GM18507 (cell line): ENCODE measurements at places on chromosomes 2 and 18.
A peak's percentile ranks its signal among the peaks of the same experiment; 100 is the strongest.

GRCh38 chr2:207226243-207226642, 60.5 kb upstream of the KLF7 start:
- no peak for DNase-seq

DNA sequence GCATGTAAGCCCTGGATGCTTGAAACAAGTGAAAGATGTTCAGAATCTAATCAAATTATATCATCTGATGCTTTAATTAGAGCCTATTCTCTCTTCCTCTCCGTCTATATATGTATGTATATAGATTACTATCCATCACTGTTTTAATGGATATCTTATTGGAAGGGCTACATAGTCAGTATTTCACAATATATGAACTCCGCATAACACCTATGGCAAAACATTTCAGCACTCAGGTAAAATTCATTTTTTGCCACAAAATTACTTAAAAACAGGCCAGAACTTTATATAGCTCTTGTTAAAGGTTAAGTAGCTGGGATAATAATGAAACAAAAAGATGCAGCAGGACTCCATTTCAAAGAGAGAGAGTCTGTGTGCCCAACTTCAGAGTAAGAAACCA, 1.2 kb downstream of the PJVK start:
- DNase-seq, result no peak

DNA sequence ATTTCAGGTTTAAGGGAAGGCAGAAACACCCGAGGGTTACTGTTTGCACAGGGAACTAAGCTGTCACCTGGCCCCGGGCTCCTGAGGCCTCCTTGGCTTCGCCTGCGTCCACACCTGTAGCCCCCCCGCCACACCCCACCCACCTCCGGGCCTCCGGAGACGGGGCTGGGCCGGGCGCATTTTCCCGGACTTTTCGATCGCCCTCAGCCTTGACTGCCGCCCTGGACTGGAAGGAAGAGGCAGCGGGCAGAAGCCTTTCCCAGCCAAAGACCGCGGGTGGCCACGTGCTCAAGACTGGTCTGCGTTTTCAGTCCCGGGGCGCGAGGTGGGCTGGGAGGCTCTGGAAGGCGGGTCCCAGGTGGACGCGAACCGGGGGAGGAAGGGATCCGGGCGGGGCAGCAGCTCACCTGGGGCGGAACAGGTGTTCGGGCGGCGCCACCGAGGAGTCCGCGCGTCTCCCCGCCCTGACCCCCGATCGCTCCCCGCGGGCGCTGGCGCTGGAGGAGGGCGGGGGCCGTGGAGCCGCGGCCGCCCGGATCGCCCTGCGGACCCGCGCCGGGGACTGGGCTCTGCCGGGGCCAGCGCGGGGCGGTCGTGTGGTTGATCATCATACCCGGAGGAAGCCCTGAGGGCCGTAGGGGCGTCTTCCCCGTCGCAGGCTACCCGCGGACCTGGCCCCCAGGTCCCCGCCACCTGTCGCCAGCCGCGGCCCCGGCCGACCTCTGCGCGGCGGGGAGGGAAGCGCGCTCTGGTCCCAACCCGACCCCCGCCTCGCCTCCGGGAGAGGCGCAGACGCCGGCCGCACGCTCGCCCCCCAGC, 3.2 kb downstream of the ID2 start:
- no peak for DNase-seq

- DNase-seq, result no peak
Measured at GRCh38 chr18:58605027-58606020, 23.6 kb downstream of the ALPK2 start.

- DNase-seq, result no peak
Measured at GRCh38 chr2:227477291-227477690, 5.3 kb downstream of the AGFG1 start.

DNA sequence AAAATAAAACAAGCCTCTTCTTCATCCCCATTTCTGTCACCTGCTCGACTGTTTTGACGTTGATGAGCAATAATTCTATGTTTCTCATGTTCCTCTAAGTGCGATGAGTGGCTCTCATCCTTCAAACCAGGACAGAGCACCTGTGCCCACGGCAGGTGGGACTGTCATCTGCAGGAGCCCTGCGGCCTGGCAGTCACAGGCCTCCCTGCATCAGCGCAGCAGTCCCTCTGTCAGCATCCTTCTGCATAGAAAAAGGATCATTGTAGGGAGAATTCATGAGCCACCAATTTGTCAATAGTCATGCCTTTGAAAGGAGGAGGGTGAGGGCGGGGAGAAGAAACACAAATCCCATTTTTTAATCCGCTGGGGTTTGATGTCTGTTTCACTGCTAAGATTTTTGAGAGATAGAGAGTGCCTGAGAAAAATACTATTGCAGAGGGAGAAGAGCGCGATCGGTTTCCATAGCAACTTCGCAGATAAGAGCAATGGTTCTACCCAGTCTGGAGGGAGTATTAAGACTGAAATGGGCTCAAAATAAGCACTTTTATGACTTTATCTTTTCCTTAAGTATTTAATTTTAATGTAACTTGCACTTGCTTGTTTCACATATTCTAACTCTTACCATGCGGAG, 234.3 kb upstream of the NCKAP5 start:
- no peak for DNase-seq

DNA sequence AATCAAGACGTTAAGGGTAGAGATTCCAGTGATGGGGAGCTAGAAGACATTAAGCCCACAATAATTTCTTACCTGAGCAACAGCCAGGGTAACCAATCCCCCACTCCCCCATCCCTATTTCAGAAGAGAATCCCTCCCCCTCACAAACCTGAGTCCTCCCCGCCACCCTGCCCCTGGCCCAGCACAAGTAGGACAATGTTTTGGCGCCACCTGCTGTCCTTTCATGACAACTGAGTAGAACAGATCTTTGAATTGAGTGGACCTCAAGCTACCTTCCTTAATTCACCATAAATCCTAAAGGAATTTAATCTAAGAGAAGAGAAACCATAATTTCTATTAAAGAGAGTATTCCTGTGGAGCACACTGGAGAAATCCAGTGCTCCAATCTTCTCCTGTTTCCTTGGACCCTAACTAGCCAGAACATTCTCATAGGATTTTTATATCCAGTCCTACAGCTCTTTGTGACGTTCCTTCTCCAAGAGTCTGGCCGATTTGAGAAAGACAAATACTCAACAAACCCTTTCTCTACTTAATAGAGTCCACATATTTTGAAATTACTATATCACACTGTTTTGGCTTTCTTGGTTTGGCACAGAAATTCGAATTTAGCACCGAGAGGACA, 41.1 kb downstream of the NHEJ1 start:
- peak; percentile 23 for DNase-seq

- no peak for DNase-seq
Measured at GRCh38 chr2:237581326-237581725, 9.2 kb downstream of the RAB17 start.

DNA sequence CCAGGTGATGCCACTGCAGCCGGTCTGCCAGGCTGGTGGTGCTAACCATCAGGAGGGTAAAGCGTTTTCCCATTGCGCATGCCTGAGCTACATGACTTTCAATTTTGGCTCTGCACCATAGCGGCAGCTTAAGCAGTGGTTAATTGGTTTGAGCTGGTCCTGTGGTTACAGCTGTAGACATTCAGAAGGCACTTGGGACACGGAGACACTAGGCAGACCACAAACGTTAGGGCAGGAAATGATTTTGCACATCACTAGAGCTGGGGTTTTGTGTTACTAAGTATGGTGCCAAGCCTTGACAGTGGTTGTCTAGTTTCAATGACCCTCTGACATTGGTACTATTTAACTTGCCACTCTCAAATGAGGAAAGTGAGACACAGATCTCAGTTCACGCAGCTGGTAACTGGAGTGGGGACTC, 28.9 kb upstream of the CNOT11 start:
- peak; percentile 60 for DNase-seq

- no peak for DNase-seq
Measured at GRCh38 chr2:157283468-157283867, 26.0 kb downstream of the GALNT5 start.

DNA sequence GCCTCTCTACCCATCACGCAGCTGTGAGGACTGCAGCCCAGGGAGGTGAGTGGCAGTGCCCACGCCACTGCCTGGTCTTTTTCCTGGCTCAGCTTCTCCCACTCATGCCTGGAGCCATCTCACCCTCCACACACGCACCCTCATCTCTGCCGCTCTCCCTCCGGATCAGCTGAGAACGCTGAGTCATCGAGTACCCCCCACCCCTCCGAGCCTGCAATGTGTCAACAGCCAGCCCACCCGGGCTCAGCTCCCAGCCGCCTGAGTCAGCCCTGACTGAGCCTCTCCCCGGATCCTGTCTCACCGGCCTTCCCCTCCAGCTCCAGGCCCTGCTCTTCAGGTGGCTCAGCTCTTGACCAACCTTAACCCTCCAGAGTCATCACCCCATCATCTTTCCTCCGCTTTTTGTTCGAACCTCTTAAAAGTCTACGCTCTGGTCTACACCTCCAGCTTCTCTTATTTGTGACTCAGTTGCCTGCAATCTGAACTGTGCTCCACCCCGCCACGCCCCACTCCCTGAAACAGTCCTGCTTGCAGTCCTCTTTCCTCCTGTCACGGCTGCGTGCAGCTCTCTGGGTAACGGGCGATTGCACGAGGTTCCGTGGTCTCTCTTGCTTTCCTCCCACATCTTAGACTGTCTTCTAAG, 94.4 kb upstream of the ASAP2 start:
- DNase-seq, result no peak

DNA sequence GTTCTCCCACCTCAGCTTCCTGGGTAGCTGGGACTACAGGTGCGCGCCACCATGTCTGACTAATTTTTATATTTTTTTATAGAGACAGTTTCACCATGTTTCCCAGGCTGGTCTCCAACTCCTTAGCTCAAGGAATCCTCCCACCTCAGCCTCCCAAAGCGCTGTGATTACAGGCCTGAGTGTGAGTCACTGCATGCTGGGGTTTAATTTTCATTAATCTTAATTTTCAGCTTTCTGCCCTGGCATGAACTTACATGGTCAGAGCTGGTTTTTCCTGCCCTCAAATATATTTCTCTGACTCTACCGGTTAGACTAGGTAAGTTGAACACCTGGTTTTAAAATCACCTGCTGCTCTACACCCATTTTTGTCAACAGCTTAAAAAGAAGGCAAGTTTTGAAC, 3.1 kb downstream of the MARCHF7 start:
- DNase-seq, result no peak

DNA sequence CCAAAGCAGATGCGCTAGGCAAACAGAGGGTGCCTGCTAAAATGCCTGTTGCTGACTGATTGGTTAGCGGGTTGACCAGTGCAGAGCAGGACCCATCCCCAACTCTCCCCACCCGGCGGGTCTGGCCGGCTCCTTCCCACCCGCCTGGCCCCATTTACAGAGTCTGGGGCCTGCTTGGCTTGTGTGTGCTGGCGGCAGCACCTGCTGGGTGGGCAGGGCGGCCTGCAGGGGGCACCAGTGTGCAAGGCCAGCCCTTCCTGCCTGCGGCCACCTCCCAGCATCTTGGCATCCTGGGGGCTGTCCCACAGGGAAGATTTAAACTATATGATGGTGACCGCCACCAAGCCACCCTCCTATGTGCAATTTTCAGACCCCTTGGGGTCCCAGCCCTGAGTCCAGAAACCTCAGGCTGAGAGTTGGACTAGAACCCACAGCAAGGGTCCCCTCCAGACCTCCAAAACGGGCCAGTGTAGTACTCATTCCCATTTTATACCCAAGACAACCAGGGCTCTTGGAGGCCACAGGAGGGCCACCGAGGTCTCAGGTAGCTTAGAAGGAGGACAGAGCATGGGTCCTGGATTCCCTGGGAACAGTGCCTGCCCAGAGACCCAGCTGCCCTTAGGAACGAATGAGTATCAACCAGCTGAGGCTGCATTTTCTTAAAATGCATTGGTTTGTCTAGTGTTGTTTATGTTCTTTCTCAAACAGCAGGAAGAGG, 173.6 kb downstream of the SMAD7 start:
- peak; percentile 79 for DNase-seq

DNA sequence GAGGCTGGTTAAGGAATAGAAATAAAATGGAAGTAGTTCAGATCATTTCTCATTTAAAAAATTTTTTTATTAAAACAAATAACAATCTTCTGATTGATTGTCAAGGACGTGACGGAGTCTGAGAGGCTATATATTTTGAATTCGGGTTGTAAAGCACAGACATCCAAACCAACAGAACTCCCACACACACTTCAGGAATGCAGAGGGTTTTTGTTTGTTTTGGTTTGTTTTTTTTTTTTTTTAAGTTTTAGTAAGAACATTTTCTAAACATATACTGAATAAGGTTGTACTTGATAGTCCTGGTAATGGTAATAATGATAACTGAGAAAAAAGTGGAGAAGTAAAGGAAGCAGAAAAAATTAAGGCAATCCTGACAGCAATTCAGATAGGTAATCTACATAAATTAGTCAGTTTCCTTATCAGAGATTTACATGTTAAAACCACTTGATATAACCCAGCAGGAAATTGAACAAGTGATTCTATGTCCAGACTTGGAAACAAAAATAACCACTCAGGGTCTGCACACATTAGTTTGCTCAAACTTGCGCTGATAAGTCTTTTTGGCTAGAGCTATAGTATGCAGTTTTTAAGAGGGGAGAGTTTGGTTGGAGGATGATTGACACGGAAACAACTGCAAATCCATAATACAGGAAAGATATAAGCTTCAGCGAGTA, 51.5 kb upstream of the CTAGE1 start:
- DNase-seq, result no peak

DNA sequence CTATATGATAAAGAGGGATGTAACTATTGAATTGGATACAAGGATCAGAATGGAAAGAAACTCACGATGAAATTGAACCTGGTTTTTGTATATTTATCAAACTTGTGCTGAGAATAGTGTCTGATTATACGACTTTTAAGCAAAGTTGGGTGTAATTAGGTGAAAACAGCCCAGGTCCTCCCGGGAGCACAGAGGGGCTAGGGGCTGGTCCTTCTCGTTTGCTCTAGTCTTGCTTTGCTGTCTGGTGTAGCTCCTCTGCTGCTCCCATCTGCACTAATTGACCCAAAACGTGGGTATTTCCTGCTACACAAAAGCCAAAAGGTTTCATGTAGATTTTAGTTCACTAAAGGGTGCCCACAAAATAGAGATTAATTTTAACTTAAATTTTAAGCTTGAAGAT, 58.7 kb downstream of the HK2 start:
- DNase-seq, result no peak

DNA sequence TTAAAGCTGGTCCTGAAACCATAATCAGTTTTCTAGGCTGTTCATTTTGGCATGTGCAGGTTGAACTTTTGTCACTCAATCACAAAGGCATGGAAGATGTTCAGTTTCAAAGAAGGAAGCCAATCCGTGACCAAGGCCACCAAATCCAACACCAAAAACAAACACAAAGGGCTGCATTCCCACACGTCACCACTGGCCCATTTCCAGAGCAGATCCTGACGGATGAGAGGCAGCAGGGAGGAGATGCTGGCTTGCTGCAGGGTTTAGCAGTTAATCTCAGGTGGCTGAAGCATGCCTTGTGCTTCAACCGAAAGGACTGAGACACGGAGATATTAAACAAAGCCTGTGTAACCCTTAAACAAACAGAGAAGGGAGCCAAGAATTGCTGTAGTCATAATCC, 191.9 kb upstream of the CTAGE1 start:
- DNase-seq, result no peak

GRCh38 chr18:36196238-36196995, 9.1 kb downstream of the MOCOS start:
- no peak for DNase-seq
